ENCODE measurements at places on chromosomes 7 and 10.

- DNase-seq, result no peak
Observed at GRCh38 chr10:6889718-6890117, 309.6 kb upstream of the PRKCQ start.

- no peak for DNase-seq
Observed at GRCh38 chr7:137886746-137887145, 40.0 kb upstream of the DGKI start.

DNA sequence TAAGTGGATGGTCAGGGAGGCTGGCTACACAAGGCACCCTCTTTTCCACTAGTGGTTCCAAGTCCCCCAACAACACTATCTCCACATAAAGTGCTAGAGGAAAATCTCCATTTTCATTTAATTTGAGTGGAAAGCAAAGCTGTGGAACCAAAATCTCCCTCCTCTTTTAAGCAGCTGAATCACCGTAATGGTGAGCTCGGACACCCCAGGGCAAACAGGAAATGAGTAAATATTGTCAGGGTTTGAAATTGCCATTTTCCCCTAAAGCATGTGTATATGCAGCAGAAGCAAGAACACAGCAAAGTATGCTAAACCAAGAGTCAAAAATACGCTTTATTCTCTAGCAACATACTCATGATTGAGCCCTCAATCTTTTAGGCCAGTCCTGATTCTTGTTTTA is 143.7 kb downstream of the GPAM start:
- no peak for DNase-seq

DNA sequence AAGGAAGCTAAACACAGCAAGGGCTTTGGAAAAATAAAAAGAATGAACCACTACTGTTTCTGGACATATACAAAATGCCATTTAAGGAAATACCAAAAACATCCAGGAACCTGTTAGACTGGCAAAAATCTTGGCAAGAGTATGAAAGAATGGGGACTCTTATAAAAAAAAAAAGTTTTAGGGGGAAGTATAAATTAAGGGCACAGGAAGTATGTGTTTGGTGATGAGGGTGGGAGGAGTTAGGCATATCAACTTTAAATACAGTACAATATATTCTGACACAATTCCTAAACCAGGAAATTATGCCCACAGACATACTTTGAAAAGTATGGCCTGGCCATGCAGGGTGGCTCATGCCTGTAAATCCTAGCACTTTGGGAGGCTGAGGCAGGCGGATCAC is 74.2 kb downstream of the WAPL start:
- DNase-seq, result no peak

DNA sequence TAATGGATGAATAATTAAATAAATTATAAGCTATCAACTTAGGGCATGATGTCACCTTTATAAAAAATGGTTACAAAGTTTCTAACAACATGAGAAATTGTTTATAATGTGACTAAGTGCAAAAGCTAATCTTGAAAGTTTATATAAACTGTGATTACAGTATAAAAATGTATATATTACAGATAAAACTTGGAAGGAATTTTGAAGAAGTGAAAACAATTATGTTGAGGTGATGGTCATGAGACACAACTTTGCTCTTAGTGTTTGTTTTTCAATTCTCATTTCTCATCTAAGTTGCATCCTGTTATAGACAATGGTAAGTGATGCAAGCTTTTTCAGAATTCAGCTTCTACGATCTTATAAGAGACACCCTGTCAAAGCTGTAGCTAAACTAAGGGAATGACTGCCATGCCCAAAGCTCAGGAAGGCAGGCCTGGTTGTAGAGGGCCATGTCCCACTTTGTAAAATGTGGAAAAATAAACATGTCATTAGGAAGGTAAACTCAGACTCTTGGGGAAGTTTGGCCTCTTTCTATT is 23.9 kb downstream of the MACC1 start:
- no peak for DNase-seq

- DNase-seq, result no peak
Observed at GRCh38 chr7:29343399-29343798, 148.8 kb downstream of the CHN2 start.

DNA sequence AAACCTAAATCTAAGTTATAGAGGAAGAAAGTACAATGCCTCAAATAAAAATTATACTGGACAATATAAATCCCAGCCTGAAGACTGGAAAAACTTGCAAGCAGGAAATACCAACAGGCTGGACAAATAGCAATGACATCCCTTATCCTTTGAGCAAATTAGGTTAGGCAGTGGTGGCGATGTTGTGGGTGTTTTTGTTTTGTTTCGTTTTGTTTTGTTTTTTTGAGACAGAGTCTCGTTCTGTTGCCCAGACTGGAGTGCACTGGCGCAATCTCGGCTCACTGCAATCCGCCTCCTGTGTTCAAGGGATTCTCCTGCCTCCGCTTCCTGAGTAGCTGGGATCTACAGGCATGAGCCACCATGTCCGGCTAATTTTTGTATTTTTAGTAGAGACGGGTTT is 57.3 kb upstream of the TES start:
- DNase-seq, result no peak

GRCh38 chr10:72015841-72016240 is 51.6 kb downstream of the CHST3 start:
- DNase-seq, result no peak

DNA sequence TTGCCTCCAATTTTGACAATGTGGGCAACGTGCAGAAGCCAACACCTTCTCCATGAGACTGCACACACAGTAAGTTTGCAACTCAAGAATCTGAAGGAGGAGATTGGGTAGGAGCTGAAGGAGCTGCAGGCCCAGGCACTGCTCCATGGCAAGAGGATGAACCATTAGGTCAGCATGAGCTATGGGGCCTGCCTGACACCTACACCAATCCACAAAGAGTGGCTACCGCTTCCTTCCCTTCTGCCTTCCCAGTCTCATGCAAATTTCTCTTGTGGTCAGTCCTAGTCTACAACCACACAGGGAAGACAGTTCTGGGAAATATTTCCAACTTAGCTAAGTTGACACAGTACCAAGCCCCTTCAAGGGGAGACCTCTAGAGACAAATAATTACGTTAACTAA is 142.0 kb upstream of the ADO start:
- no peak for DNase-seq

DNA sequence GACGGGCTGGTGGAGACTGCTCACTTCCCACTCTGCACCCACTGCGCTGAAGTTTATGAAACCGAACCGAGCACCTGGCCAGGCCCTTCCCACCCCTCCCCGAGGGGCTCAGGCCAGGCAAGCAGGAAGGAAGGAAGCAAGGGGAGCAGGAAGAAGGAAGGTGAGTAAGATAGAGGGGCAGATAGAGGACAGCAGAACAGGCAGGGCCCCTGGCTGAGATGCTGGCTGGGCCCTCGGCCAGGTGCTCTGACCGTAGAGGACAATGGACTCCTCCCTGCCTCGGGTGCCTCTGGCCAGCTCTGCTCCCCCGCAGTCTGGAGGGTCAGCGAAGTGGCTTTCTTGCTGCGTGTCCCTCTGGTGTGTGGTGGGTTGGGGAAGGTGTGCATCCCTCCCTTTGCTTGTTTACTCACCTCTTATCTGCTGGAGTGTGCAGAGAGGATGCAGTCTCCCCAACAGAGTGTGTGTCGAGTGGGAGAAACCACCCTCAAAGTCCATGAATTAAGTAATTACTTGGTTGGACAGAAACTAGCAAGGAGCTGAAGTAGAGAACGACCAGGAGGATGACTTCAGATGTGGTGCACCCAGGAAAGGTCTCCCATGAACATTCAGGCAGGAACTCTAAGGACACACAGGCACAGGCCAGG is 82.8 kb upstream of the PPP2R2D start:
- no peak for DNase-seq

- DNase-seq, result no peak
Observed at GRCh38 chr7:117048882-117049281, 95.6 kb downstream of the ST7 start.

GRCh38 chr7:70975754-70976153 is 156.2 kb upstream of the GALNT17 start:
- DNase-seq, result no peak

DNA sequence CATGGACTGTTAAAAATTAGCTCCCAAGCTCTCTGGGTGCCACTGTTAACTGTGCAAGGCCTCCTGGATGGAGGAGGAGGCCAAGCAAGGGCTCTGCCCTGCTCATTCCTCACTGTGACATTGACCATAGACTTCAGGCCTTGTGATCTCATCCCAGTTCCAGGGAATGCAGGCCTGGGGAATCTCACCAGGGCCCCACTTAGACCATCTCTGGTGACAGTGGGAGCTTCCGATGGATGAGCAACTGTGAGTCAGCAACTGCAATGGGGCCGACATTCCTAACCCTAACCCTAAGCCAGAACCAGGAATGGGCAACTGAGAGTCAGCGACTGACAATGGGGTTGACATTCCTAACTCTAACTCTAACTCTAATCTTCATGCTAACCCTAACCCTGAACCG is 50.4 kb upstream of the MSMB start:
- DNase-seq, result no peak

- DNase-seq, result no peak
Observed at GRCh38 chr7:42662862-42663261, 249.0 kb downstream of the C7orf25 start.

- no peak for DNase-seq
Observed at GRCh38 chr10:60006062-60006461, 99.7 kb upstream of the CCDC6 start.

DNA sequence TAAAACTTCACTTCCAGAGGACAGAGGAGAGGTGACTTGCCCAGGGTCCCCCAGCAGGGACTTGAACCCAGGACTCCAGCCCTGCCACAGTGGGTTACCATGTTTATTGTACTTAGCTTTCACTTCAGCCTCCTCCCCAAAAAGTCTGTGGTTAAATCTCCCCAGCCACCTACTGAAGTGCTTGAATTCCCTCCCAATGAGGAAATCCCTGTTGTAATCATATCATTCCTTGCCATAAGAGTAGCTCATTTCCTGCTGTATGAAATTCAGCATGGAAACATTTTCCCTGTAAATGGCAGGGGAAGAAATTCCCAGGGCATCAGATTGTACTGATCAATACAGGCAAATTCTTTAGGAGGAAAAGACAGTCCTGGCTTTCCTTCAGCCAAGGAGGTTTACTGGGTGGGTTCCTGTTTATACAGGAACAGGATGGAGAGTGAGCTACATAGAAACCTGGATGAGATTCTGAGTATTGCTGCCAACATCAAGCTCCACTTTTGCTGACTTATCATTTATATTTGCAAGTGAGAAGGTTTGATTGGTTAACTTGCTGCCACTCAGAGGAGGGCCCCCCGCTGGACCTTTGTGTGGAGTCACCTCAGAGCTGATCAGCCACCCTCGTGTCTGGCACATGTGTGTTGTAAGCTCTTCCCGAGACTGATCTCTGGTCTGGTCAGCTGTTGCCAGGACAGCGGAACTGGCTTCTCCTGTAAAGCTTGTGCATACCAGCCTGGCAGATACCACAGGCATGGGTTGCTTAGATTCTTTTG is 16.4 kb upstream of the PDZD8 start:
- DNase-seq, result no peak

GRCh38 chr7:99693427-99694200 is 13.8 kb upstream of the CYP3A5 start:
- DNase-seq, result no peak

- DNase-seq, result no peak
Observed at GRCh38 chr7:148987751-148988512, 40.4 kb downstream of the PDIA4 start.

- no peak for DNase-seq
Observed at GRCh38 chr10:83820033-83820432, 319.3 kb upstream of the GHITM start.

GRCh38 chr7:5694221-5694754 is 87.2 kb downstream of the RNF216 start:
- no peak for DNase-seq

GRCh38 chr10:99296605-99297004 is 32.6 kb upstream of the CNNM1 start:
- DNase-seq, result no peak

DNA sequence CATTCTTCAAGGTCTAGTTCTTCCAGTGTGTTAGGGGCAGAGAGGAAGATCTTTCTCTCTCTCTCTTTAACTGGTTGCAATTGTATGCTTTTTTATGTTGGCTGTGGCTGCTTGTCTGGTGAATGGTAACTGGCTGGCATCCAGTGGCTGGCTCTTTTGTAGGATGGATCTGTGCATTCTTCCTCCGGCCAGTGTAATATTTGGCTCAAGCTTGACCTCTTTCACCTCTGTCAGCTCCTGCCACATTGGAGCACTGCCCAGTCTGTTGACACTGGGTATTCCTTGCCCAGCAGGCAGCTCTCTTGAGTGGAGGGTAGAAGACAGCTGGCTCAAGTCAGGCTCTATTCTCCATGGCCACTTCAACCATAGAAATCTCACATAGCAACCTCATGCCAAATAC is 528.3 kb downstream of the PHTF2 start:
- DNase-seq, result no peak

DNA sequence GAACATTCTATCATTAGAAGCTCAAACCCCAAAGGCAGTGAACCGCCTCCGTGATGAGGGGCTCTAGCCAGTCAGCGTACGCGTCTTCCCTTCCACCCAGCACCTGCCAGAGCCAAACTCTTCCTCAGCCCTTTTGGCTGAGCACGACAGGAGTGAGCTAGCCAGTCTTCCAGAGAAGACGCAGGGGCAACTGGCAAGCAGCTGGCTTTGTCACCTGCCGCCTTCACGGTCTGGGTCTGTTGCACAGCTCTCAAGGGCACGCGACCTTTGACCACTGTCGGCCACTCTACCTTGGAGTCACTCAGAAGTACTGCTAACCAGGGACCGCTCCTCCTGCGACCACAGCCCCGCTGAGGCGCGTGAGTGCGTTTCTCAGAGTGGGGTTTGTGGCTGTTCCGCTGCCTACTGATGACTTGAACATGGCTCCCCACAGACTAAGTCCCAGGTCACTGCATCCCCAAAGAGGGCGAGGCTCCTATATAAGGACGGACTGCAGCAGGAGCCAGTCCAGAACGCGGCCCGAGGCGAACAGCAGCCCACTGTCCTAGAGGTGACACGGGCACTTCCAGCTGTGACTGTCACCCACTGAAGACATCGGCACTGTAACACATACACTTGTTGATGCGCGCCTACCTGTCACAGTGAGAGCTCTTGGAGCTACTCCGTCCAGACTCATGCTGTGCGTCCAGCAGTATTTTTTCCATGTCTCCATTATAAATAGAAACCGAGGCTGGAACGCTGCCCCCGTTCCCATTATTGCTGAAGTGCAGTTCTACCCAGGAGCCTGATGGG is 8.4 kb downstream of the BNIP3 start:
- DNase-seq, result no peak

DNA sequence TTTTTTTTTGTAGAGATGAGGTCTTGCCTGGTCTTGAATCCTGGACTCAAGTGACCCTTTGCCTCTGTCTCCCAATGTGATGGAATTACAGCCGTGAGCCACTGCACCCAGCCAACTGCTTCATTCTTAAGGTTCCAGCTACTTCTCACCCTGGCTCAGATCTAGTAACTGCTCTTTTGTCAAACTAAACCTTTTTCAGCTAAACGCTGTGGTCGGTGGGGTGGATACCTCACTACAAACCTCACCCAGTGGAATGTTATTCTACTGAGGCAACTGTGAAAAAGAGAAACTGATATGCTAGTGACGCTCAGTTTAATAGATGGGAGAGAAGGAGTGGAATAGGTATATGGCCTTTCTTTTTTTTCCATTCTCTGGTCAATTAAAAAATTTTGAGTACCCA is 1.7 kb upstream of the MRLN start:
- no peak for DNase-seq

- DNase-seq, result no peak
Observed at GRCh38 chr10:62844280-62845011, 28.3 kb upstream of the EGR2 start.

- no peak for DNase-seq
Observed at GRCh38 chr7:6258440-6259182, 13.8 kb downstream of the CYTH3 start.

- no peak for DNase-seq
Observed at GRCh38 chr7:116340943-116341907, 130.9 kb downstream of the TES start.
